Fibroblast of lung (primary cell): ENCODE measurements at places on chromosomes 4 and X. TPM values are rescaled to one million over a fixed set of nuclear protein-coding genes. Genes with fewer than 3 reads are reported as not detected.

The IL2RG gene
- not detected in 2 replicates for total RNA-seq

The CCDC110 gene
- 2.0 and 2.3 TPM in 2 replicates for total RNA-seq

The NALF2 gene
- total RNA-seq: not detected in 2 replicates

The COL4A6 gene
- total RNA-seq: 3.5 and 7.2 TPM in 2 replicates

The SFRP2 gene
- under 0.01 and 1.8 TPM in 2 replicates for total RNA-seq

The BEX2 gene
- total RNA-seq: 2.8 and 5.9 TPM in 2 replicates

The P2RY10 gene
- not detected in 2 replicates for total RNA-seq

The LRCH2 gene
- total RNA-seq: 12.8 and 19.5 TPM in 2 replicates

The KLB gene
- total RNA-seq: not detected in 2 replicates

The PRR32 gene
- total RNA-seq: not detected in 2 replicates

The NOX1 gene
- not detected in 2 replicates for total RNA-seq

The PNMA6F gene
- not detected in 2 replicates for total RNA-seq

The DMRTC1 gene
- total RNA-seq: not detected in 2 replicates

The VMA21 gene
- 39.3 and 40.1 TPM in 2 replicates for total RNA-seq

The CPLX1 gene
- 0.66 TPM in 1 of 2 replicates, not detected in the other for total RNA-seq

The FAM13A gene
- 21.1 and 23.9 TPM in 2 replicates for total RNA-seq

The YIPF7 gene
- under 0.01 TPM in 1 of 2 replicates, not detected in the other for total RNA-seq

The PABPC1L2A gene
- total RNA-seq: not detected in 2 replicates
